ENCODE measurements at places on chromosomes 5 and 9.

- no peak overlapping the region for H3K4me3 ChIP-seq
- no peaks in the 10 kb centered on the region for H3K4me1 ChIP-seq
- no peak for DNase-seq
- H3K27me3 ChIP-seq = no peaks in the 10 kb centered on the region
- H3K27ac ChIP-seq = no peak overlapping the region
These were observed 251.5 kb upstream of the TNC start for GRCh38 chr9:115369322-115369957.

GRCh38 chr5:39015743-39016586 lies 58.2 kb downstream of the RICTOR start:
- DNase-seq = no peak
- H3K27ac ChIP-seq = no peak overlapping the region
- H3K4me1 ChIP-seq = no peaks in the 10 kb centered on the region

- no peaks in the 10 kb centered on the region for H3K36me3 ChIP-seq
- H3K4me3 ChIP-seq = no peak overlapping the region
- no peak for DNase-seq
- no peaks in the 10 kb centered on the region for H3K27me3 ChIP-seq
These were observed 203.9 kb downstream of the RAB3C start for GRCh38 chr5:58786711-58787303.

- H3K4me1 ChIP-seq = no peaks in the 10 kb centered on the region
- no peaks in the 10 kb centered on the region for H3K27me3 ChIP-seq
- H3K4me3 ChIP-seq = no peak overlapping the region
These were observed 225.1 kb downstream of the ARRDC3 start for GRCh38 chr5:91158011-91158410.

DNA sequence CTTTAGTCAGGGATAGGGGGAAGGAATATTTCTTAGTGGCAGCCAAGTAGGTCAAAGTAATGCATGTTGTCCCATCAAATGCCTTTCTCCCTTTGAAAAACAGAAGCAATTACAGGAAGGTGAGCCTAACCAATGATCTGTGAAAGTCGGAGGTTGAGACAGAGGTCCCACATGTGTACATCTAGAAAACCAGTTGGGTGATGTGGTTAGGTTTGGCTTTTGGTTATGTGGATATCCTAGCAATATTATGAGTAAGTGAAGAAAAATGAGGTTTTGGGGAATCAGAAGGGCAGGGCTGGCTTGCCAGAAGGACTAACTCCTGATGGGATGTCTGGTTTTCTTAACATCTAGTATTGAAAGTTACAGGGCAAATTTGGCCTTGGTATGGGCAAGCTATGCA lies 63.4 kb upstream of the PALM2AKAP2 start:
- H3K27ac ChIP-seq = no peak overlapping the region
- DNase-seq = no peak
- H3K4me3 ChIP-seq = no peak overlapping the region
- H3K36me3 ChIP-seq = no peaks in the 10 kb centered on the region

GRCh38 chr5:94849821-94850736 lies 231.6 kb downstream of the SLF1 start:
- H3K27ac ChIP-seq = no peak overlapping the region
- H3K36me3 ChIP-seq = no peaks in the 10 kb centered on the region
- H3K27me3 ChIP-seq = no peaks in the 10 kb centered on the region
- no peaks in the 10 kb centered on the region for H3K4me1 ChIP-seq
- no peak overlapping the region for H3K4me3 ChIP-seq
- DNase-seq = peak; percentile 33

DNA sequence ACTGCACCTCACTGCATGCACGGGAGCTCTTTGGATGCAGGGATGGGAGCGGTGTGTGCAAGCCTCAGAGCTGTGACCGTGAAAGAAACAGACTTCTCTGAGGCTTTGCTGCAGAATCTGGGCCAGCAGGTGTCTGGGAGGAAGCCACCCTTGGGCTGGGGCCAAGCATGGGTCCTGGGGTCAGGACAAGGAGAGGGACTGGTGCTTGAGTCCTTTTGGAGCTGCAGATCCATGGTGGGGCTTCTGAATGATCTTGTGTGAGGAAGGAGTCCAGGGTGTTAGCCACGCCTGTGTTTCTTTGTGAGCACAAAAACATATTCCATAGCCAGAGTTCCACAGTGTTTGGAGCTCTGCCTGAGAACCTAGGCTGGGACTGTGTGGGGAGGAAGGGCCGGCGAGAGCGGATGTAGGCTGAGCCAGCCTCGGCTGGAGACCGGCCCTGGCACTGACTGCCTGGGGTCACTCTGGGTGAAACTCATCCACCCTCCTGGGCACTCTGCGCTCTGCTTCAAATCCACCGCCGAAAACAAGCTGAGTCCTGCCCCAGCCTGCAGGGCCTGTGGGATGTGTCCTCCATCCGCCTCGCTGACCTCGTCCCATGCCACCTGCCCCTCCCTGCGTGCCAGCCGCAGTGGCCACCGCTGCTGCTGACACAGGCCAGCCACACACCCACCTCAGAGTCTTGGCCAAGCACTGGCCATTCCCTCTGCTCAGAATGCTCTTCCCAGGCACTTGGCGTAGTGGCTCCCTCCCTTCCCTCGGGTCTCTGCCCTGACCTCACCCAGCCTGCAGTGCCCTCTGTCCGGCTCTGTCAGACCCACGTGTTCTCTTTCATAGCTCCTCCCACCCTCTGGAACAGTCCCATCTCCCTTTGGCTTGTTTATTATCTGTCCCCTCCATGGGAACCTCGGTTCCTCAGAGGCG lies 26.7 kb downstream of the ERGIC1 start:
- no peaks in the 10 kb centered on the region for H3K27me3 ChIP-seq
- H3K4me3 ChIP-seq = no peak overlapping the region
- peaks cover 6% of the 10 kb centered on the region for H3K4me1 ChIP-seq
- H3K36me3 ChIP-seq = no peaks in the 10 kb centered on the region
- H3K27ac ChIP-seq = no peak overlapping the region
- DNase-seq = no peak

DNA sequence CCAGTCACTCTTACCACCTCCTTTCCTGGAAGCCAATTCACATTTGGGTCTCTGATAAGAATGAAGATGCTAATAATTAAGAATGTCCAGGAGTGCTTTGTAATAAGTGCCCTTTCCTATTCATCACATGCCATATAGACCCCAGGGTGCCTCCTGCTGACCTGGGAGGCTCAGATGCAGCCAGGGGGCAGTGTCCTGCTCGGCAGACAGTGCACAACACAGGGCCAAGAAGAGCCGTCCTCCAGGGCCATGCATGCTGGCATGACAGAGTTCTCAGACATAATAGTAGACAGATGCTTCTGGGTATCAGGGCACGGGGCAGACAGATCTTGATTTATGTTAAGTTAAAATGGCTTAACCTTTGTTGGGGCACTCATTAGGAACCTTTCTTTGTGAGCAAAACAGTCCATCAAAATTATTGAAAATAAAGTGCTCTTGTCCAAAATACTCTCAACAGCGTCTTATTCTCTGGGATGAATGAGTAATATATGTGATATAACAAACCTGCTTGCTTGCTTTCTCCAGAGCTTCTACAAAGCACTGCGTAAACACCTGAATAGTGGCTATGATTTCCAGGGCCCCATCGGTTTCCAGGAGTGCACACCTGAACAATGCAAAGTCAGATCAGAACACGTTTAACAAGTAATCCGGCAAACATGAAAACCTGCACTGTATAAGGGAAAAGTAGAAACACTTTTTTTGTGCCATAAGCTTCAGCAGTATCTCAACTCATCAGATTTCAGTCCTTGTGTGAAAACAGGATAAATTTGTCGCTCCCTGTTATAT lies 192.7 kb downstream of the FANCC start:
- no peak overlapping the region for H3K4me3 ChIP-seq
- no peaks in the 10 kb centered on the region for H3K36me3 ChIP-seq
- DNase-seq = no peak

DNA sequence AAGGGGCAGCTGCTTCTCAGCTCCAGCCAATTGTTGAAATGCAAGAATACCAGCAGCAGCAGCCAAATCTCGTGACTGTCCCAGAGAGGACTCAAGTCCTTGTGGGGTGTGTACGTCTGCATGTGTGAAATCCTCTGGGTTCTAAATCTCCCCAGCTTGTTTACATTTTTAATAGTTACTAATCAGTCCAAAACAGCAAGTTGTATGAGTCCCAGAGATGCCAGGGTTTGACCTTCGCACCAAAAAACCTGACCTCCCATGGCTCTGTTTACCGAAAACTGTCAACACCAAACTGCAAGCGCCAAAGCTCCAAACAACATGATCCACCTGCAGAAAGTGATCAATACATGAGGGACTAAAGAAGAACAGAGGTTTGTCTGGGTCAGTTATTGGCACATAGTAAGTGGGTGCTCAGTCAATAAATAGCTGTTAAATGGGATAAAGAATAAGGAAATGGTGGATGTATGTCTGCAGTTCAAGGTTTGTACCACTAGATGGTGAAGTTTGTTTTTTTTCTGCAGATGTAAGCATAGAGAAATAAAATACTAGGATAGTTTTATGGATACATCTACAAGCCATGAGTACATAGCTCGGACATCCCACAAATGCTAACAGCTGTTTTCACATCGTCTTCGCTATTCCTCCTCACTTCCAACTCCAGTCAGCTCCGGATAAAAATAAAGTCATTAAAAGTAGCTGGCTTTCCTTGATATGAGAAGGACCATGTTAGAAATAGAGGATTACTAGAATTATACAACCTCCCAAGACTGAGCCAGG lies 85.3 kb upstream of the ADRB2 start:
- no peak overlapping the region for H3K4me3 ChIP-seq
- no peaks in the 10 kb centered on the region for H3K27me3 ChIP-seq
- no peak overlapping the region for H3K27ac ChIP-seq
- DNase-seq = peak; percentile 12

DNA sequence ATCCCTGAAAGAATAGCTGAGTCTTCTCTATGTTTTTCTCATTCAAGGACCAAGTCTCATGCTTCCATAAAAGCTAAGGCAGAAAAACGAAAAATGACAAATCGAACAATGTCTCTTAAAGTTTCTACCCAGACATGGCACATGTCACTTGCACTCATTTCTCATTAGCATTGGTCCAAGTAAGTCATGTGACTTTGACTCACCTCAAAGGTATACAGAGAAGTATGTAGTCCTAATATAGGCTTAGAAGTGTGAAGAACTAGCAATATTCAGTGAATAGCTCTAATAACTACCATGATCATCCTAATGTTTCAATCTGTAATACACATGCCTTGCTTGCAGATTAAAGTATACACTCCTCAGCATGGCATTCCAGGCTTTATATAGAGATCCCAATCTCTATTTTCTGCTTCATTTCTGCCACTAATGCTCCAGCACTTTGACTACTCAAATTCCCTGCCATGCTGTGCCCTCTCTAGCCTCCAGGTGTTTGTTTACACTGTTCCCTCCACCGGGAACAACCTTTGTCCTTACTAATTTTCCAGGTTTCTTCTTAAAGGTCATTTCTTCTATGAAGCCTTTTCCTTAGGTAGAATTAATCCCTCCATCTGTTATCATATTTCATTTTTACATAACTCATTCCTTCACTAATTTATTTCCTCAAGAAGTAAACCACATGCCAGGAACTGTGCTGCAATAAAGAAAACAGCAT lies 98.9 kb downstream of the CEMIP2 start:
- no peak overlapping the region for H3K27ac ChIP-seq
- no peak for DNase-seq
- H3K4me3 ChIP-seq = no peak overlapping the region
- no peaks in the 10 kb centered on the region for H3K4me1 ChIP-seq

GRCh38 chr9:31028137-31028536 lies 1356.3 kb upstream of the ACO1 start:
- no peaks in the 10 kb centered on the region for H3K36me3 ChIP-seq
- H3K4me3 ChIP-seq = no peak overlapping the region
- no peak overlapping the region for H3K27ac ChIP-seq
- H3K27me3 ChIP-seq = no peaks in the 10 kb centered on the region

- no peaks in the 10 kb centered on the region for H3K4me1 ChIP-seq
- no peaks in the 10 kb centered on the region for H3K27me3 ChIP-seq
- H3K4me3 ChIP-seq = no peak overlapping the region
- H3K36me3 ChIP-seq = no peaks in the 10 kb centered on the region
These were observed 61.7 kb upstream of the SLC27A6 start for GRCh38 chr5:128903550-128903949.

DNA sequence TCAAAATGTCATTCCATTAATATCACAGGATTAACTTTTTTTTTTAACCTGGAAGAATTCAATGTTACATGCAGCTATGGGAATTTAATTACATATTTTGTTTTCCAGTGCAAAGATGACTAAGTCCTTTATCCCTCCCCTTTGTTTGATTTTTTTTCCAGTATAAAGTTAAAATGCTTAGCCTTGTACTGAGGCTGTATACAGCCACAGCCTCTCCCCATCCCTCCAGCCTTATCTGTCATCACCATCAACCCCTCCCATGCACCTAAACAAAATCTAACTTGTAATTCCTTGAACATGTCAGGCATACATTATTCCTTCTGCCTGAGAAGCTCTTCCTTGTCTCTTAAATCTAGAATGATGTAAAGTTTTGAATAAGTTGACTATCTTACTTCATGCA lies 20.6 kb downstream of the PCA3 start:
- no peak overlapping the region for H3K4me3 ChIP-seq
- DNase-seq = no peak
- no peaks in the 10 kb centered on the region for H3K27me3 ChIP-seq
- H3K27ac ChIP-seq = no peak overlapping the region

GRCh38 chr5:115335301-115335700 lies 38.8 kb upstream of the CCDC112 start:
- H3K4me1 ChIP-seq = no peaks in the 10 kb centered on the region
- no peak overlapping the region for H3K27ac ChIP-seq
- peaks cover 4% of the 10 kb centered on the region for H3K36me3 ChIP-seq
- no peaks in the 10 kb centered on the region for H3K27me3 ChIP-seq

- DNase-seq = no peak
- no peak overlapping the region for H3K27ac ChIP-seq
- H3K27me3 ChIP-seq = no peaks in the 10 kb centered on the region
- H3K4me3 ChIP-seq = no peak overlapping the region
- H3K4me1 ChIP-seq = no peaks in the 10 kb centered on the region
These were observed 1044.8 kb downstream of the DTWD2 start for GRCh38 chr5:117943541-117943940.

DNA sequence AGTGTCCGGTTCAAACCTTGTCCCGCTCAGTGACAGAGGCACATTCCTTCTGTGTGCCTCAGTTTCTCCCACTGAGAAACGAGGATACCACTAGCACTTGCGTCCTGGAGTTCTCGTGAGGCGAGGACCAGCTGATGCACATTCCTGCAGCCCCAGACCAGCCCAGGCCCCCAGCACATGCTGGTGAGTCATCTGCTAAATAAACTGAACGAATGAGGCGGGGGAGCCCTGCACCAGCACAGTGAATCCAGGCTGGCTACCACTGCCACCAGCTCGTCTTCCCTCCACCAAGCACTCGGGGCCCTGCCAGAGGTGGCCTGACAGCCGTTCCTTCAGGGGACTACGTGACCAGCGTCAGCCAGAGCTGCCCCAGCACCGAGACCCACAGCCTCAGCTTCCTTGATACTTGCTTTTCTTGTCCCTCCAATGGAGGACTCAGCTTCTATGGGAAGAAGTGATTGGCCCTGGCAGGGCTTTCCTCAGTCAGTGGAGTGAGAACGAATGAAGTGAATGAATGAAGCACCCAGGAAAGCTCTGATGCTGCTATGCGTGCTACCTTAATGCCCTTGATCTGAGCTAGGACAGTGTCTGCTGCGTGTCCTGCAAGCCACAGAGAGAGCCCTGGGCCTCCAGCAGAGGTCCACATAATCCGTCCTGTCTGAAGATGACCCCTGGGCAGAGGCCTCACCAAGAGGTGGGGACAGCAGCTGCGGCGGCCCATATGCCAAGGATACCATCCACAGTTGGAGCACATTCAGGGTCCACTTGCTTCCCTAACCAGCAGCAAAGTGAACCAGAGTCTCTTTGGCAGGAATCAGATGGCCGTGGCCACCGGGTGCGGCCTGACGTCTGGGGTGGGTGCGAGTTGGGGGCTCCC lies 13.5 kb upstream of the BARX1 start:
- H3K4me3 ChIP-seq = no peak overlapping the region
- no peaks in the 10 kb centered on the region for H3K4me1 ChIP-seq
- DNase-seq = no peak

GRCh38 chr5:10704949-10705621 lies 55.9 kb downstream of the DAP start:
- H3K27ac ChIP-seq = no peak overlapping the region
- no peaks in the 10 kb centered on the region for H3K36me3 ChIP-seq
- H3K27me3 ChIP-seq = no peaks in the 10 kb centered on the region
- peaks cover 7% of the 10 kb centered on the region for H3K4me1 ChIP-seq
